NCI-H2081 treated with DMSO at 0.1 percent for 48 hours (cell line): ENCODE measurements at places on chromosomes 13 and 19.

- DNase-seq, result no peak
Observed at GRCh38 chr13:24672141-24673132, 7.8 kb upstream of the ATP12A start.

GRCh38 chr19:46198756-46199155, 30.8 kb upstream of the IGFL1 start:
- no peak for DNase-seq

GRCh38 chr19:18477042-18477779, 39.3 kb upstream of the ISYNA1 start:
- DNase-seq, result no peak

- no peak for DNase-seq
Observed at GRCh38 chr13:84137292-84137691, 255.0 kb upstream of the SLITRK1 start.

GRCh38 chr13:49820591-49821215, 28.2 kb upstream of the KPNA3 start:
- no peak for DNase-seq

DNA sequence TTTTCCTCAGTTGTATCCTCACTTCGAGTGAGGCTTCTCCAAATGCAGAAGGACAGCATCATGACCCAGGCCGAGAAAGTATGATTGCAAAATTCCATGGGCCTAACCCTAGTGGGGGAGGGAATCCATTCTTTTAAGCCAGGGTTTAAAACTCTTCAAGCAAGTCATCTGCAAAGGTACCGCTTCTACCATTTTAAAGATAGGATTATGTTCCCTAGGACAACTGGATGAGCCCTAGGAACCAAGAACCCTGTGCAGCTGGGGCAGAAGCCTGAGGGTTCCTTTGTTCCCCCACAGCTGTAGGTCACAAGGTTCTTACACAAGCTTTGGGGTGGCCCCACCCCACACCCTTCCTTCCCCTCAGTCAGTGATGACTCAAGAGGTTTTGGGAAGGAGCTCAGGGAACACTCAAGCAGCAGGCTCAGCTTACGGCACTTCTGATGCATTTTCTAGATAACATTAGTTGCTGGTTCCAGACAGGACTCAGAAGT, 13.5 kb downstream of the ARL11 start:
- DNase-seq, result no peak

- no peak for DNase-seq
Observed at GRCh38 chr19:18895824-18896341, at the start of gene CERS1. Gene CERS1, minus strand, starts transcription at chr19:18896158. Its CDS starts 86 bp downstream, at chr19:18896072.

DNA sequence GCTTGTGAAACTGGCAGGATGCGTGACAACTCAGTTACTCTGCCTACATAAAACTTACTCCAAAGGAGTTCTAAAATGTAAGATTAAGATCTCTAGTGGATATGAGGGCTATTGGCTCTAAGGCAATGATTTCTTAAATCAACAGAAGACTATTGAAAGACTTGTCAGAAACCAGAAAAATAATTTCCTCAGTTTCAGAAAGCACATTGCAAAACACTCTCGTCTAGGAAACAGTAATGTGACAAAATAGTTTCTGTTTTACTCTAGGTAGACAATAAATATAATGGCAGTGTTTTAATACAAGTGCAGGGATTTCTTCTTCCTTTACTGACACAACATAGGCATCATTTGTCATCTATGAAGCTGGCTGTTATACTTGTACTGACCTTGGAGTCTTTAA, 230.1 kb downstream of the KCTD12 start:
- DNase-seq, result no peak

- DNase-seq, result no peak
Observed at GRCh38 chr13:30334663-30335386, 27.5 kb upstream of the KATNAL1 start.

DNA sequence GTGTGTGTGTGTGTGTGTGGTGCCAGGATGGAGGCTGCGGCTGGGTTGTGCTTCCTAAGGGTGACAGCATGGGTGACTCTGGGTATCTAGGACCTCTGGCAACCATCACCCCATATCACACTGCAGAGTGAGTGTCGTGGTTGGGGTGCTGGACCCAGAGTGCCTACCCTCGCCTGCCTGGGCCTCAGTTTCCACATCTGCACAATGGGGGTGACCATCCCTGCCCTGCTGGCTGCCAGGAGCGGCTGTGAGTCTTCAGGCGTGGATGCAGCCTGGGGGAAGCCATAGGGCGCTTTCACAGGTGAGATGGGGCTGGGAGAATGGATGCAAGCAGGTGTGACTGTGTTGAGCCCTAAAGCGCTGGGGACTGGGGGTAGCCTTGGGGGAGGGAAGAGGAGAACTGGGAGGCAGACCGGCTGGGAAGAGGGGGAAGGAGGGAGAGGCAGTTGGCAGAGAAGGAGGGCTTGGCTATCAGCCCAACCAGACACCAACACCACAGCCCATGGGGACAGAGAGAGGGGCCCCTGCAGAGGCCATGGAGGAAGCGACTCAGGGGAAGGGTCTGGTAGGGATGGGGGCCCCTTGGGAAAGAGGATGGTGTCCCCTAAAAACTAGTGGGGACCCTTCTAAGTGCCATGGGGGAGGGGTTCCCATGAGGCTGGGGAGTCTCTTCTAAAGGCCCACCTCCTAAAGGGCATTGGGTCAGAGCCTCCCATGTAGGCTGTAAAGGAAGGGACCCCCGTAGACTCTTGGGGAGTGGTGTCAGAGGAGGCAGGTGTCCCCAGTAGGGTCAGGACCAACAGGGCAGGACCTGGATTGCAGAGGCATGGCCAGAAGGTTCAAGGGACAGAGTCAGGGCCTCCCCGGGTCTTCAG, 1.7 kb downstream of the PLPPR2 start:
- no peak for DNase-seq

GRCh38 chr13:20825477-20825875, 51.7 kb upstream of the EEF1AKMT1 start:
- no peak for DNase-seq

GRCh38 chr19:46861691-46862502, 1.1 kb downstream of the ARHGAP35 start:
- DNase-seq, result no peak

- DNase-seq, result no peak
Observed at GRCh38 chr13:75770164-75770563, 134.0 kb downstream of the LMO7 start.

GRCh38 chr13:40271931-40272775, 394.3 kb downstream of the FOXO1 start:
- no peak for DNase-seq

GRCh38 chr13:32911506-32911905, 104.7 kb upstream of the KL start:
- DNase-seq, result peak; percentile 9

- DNase-seq, result no peak
Observed at GRCh38 chr13:29457299-29457698, 138.2 kb downstream of the SLC7A1 start.

- no peak for DNase-seq
Observed at GRCh38 chr19:18119013-18119716, 21.6 kb downstream of the MAST3 start.

DNA sequence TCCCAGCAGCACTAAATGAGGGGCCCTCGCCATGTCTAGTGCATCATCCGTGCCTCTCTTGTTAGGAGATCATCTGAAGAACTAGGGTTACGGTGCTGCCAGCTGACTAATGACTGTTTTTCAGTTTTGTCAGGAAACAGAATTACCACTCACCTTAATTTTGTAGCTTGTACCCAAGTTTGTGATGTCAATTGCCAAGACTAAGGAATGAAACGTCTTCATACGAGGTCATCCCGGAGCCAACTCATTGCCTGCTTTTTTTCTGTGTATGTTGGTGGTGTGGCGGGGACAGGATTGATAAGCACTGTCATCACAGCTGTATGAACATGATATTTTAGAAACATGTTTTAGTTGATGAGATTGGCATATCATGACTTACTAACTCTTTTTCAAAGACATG, 100.6 kb downstream of the TNFRSF19 start:
- no peak for DNase-seq

DNA sequence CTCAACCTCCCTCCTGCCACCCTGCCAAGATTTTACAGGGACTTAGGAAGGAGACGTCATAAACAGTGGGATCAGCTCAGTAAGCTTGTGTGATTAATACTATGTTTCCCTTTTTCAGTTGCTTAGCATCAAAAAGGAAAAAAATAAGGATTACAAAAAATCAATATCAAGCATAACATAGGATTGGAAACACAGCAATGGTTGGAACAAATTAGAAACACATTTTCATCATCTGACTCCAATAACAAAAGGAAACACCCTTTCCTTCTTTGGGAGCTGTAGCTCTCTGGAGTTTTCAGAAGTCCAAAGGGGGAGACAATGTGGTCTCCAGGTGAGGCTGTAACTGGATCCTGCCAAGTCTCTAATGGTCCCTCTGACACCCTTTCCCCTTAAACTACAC, 233.4 kb downstream of the B3GLCT start:
- no peak for DNase-seq

DNA sequence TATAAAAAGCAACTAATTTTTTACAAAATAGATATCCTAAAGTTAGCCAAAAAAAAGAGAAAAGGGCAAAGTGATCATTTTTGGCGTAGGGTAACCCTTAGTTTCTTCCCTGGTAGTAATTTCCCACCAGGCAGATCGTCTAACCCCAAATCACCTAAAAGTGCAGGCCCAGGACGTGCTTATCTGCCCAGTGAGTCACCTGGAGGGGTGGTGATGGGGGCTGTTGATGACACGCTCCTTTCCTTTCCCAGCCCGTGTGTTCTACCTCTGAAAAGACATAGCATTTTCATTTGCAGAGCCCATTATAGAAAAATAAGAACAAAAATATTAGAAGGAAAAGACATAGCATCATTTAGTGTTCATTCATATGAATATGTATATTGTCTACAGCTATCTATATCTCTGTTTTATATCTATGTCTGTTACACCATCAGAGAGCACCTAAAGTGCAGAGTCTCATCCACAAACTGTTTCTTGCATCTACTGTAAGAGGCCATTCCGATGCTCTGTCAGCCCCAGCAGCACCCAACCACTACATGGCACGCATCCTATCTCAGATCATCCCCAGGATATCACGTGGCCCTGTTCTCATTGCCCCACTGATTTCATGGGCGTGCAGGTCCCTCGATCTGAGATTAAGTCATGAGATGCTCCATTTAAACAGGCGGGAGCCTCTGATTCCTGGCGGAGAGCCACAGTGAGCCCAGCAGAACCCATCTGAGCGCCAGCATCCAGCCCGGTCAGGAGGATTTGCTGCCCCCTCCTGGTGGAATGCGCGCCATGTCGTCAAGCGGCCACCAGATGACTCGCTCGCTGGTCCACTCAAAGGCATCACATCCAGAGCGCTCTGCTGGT, 8.5 kb upstream of the LILRB3 start:
- peak; percentile 8 for DNase-seq

DNA sequence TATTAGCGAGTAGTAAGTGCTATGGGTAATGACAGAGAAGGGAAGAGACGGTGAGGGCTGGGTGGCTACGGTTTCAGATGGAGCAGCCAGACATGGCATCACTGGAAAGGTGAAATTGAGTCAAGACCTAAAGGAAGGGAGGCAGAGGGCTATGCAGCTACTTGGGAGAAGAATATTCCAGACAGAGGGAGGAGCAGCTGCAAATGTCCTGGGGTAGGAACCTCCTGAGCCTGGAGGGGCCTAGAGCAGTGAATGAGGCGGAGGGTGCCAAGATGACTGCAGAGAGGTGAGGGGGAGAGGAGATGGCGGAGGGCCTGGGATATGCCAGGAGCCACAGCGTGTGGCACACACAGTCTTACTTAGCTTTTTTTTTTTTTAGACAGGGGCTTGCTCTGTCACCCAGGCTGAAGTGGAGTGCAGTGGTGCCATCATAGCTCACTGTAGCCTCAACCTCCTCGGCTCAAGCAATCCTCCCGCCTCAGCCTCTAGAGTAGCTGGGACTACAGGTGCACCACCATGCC, 21.1 kb downstream of the PLEKHF1 start:
- DNase-seq, result no peak

- no peak for DNase-seq
Observed at GRCh38 chr19:13001502-13002165, 6.4 kb downstream of the NFIX start.

- DNase-seq, result no peak
Observed at GRCh38 chr19:57719901-57720519, 7.4 kb downstream of the ZNF671 start.

GRCh38 chr13:24083722-24084421, 76.6 kb upstream of the SPATA13 start:
- no peak for DNase-seq

DNA sequence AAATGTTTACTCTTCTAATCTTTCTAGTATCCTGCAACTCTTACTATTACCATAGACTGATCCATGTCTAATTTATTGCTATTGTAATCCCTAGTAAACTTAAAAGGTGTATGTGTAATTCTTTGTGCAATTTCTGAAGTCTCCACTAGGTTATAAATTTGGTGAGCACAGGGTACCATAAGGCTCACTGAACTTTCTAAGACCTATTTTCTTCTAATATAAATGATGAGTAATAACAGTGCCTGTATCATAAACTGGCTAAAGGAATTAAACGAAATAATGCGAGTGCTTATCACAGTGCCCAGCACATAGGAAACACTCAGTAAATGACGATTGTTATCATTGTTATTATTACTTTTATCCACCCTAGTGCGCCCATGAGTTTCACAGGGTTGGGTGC, 119.1 kb downstream of the KLF12 start:
- no peak for DNase-seq

GRCh38 chr19:42280815-42281145, 11.7 kb downstream of the CIC start:
- no peak for DNase-seq

GRCh38 chr13:104253063-104253680, 1187.0 kb upstream of the SLC10A2 start:
- no peak for DNase-seq

DNA sequence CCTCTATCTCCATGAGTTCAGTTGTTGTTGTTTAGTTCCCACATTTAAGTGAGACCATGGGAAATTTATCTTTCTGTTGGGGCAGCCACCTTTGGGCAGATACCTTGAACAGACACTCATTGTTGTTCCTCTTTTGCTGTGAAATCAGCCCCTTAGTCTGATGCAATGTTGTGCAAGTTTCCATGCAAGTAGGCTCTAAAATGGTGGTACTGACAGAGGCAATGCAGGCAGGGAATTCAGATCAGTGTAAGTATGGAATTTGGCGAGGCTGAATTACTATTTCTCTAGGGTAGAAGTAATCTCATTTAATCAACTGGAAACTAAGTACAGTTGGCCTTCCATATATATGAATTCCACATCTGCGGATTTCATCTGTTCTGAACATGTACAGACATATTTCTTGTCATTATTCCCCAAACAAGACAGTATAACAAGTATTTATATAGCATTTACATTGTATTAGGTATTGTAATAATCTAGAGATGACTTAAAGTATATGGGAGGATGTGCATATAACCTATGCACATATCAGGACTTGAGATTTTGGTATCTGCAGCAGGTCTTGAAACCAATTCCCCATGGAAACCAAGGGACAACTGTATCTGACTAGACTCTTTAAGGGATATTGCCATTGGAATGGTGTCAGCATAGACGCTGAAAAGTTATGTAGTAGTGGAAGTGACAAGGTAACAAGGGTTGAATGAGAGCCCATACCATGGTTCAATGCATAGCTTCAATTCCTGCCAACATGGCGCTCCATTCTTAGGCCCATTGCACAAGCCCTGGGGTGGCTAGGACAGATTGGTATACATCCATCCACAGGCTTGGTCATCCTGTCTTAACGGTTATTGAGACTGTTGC, 281.5 kb upstream of the HTR2A start:
- DNase-seq, result no peak

- no peak for DNase-seq
Observed at GRCh38 chr13:21079761-21080592, 18.6 kb upstream of the LATS2 start.

GRCh38 chr19:18046059-18046718, 38.2 kb downstream of the ARRDC2 start:
- DNase-seq, result no peak
